ENCODE measurements at places on chromosomes 1 and 21.

DNA sequence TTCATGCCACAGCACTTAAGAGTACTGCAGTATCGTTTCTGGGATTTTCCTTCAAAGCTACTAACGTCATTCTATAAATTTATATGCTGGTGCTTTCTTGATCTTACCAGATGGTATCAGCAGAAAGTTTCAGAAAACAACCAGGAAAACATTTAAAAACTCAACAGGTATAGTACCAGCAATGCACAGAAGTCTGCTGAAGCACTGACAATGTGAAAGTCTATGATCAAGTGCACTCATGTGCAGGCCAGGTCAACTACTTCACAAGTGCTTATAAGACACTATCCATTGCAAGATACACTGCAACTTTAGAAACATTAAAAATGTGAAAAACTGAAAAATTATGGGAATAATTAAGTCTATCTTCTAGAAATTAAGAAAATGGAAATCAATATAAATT is 34.7 kb downstream of the LYST start:
- DNase-seq, result no peak

DNA sequence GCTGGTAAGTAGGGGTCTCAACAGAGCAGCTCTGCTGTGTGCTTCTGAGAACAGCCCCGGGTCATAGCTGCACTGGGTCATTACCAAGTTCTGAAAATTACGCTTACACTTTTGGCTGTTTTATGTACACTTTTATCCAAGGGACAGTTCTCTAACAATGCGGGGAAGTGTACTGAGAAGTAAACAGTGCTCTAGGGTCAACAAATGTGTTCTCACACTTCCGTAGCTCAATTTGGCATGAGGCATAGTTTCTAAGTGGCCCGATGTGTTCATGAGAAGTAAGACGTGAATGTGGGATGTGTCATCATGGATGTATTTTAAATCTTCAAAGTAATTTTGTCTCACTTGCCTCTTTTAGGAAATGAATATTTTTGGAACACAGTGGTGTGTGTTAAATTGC is 10.9 kb upstream of the VAMP3 start:
- no peak for DNase-seq

DNA sequence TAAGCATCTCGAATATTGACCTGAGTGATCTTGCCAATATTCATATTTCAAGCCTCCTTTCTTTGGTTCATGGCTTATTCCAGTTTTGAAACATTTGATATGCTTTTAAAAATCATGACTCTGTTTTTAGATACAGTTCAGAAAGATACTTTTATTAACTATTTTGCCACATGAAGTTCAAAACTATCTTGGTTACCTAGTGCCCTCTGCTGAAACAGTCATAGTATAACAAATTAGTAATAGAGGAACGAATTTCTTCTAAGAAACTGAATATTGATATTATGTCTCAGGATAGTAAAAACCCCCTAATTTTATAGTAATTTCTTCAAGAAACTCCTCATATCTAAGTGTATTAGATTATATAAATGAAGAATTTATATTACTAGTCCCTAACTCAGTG is 52.6 kb upstream of the RC3H1 start:
- DNase-seq, result no peak

DNA sequence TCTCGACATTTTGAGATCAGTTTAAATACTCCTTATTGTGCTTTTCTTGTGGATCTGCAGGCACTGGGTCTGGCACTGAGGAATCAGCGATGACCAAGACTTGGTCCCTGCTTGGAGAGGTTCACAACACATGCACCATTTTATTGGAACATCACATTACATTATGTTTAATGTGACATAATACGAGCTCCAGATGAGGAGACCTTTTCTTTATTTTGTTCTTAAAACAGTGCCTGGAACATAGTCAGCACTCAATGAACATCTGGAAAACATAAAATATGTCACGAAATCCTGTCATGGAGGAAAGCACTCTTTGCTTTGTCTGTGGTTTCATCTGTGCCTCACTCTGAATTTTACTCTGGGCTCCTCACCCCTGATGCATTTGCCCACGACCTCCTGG is 110.7 kb downstream of the ST6GALNAC3 start:
- no peak for DNase-seq

- no peak for DNase-seq
Observed at GRCh38 chr1:32868085-32868484, 2.6 kb downstream of the FNDC5 start.

DNA sequence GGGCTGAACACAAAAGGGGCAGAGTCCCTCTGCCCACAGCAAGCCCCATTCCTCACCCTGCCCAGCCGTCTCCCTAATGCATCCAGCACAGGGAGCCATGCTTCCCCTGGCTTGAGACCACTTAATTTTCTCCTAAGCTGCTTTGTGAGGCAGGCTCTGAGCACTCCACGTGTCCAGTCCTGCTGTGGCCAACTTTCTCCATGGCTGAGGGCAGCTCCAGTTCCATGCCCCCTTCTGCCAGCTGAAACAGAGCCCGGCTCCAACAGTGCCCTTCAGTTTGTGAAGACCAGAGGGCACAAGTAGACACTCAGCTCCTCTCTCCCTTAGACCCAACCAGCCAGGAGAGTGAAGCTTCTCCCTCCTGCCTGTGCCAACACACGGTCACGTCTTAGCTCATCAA is 33.8 kb downstream of the PLEKHA6 start:
- no peak for DNase-seq

DNA sequence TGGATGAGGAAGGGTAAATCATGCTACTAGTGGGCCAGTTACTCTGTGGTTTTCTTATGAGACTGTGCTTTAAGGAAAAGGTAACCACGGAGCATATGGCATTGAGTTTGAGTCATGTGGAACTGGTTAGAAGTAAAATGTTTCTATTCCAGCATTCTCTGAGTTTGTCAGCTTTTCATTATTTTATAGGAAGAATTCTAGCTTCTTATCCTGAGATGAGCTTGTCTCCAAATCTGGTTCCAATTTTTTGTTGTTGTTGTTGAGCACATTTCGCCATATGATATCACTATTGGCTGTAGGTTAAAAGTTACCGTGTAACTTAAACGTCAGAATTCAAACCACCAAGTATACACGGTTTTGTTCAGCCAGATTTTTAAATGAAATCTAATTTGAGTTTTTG is 69.9 kb downstream of the ATF6 start:
- DNase-seq, result no peak

- no peak for DNase-seq
Observed at GRCh38 chr1:212070720-212071302, 35.3 kb downstream of the DTL start.

GRCh38 chr1:17597651-17598050 is 58.2 kb downstream of the ARHGEF10L start:
- DNase-seq, result no peak

GRCh38 chr21:43717166-43717853 is 1.6 kb upstream of the PDXK start:
- DNase-seq, result no peak

- no peak for DNase-seq
Observed at GRCh38 chr1:223358826-223359225, 5.2 kb downstream of the SUSD4 start.

- DNase-seq, result no peak
Observed at GRCh38 chr1:8822373-8823294, 5.2 kb upstream of the RERE start.

- no peak for DNase-seq
Observed at GRCh38 chr1:59779949-59780348, 34.8 kb upstream of the HOOK1 start.

Data from stimulated activated CD4-positive, alpha-beta T cell treated with anti-CD3 and anti-CD28 coated beads, Interleukin-1b, Interleukin-23, amount 100 ng/mL, for 24 hours (primary cell).